ENCODE measurements at places on chromosomes 7 and 10.

- DNase-seq = no peak
Observed at GRCh38 chr7:47337531-47337930, 244.4 kb downstream of the TNS3 start.

DNA sequence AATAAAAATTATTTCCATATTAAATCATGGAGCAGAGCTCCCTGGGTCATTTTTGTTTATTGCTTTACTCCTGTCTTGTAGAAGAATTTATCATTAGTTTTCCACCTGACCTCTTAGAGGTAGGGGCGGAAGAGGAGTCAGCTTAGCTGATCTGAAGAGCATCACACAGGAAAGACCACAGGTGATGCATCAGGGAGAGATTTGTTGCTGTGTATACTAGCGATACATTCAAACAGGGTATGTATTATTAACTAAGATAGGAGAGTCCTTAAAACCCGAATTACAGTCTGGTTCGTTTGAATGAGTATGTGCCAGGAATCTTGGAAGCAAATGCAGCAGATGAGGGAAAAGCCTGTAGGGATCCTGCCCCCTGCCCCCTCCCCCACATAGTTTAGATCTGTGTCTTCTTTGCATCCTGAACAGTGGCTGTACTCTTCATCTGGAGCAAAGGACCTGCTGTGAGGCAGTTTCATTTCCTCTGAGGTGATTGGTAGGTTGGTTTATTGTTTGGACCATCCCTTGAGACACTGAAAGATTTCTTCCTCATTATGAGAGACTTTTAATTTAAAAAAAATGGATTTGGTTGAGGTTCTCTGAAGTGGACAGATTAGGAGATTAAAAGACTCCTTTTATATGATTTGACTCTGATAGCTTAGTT, 177.0 kb downstream of the SND1 start:
- no peak for DNase-seq

- DNase-seq = no peak
Observed at GRCh38 chr7:70479153-70480021, 652.6 kb upstream of the GALNT17 start.

DNA sequence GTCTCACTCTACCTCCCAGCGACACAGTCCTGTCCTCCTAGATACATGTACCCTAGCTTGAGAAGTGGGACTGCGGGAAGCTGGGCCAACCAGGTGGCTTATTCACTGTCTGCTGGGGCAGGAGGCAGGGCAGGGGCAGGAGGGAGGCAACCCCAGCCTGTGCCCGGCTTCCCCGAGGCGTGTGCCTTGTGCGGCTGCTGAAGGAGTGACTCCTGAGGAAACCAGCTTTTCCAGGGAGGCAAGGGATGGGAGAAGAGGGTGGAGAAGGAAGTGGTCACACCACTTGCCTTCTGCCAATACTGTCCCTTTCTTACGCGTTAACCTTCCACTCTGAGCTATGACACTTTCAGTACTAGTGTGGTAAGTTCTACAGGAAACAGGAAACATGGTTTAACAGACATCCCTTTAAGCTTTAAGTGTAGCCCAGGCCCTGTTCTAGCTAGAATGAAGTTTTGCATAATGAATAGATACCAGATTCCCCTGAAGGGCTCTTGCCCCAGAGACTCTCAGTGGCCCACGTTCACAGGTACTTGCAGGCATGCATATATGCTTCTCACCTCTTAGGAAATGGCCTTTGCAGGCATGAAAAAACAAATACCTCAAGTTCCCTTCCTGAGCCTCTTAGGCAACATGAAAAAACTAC, 40.6 kb downstream of the SYPL1 start:
- DNase-seq = no peak

GRCh38 chr7:130491841-130492522, at the start of gene MEST:
MEST (plus strand) TSS chr7:130492085; CDS start chr7:130492314, 229 bp downstream.
- DNase-seq = peak; percentile 59

GRCh38 chr10:103637927-103638557, 144.5 kb downstream of the NEURL1 start:
- no peak for DNase-seq

DNA sequence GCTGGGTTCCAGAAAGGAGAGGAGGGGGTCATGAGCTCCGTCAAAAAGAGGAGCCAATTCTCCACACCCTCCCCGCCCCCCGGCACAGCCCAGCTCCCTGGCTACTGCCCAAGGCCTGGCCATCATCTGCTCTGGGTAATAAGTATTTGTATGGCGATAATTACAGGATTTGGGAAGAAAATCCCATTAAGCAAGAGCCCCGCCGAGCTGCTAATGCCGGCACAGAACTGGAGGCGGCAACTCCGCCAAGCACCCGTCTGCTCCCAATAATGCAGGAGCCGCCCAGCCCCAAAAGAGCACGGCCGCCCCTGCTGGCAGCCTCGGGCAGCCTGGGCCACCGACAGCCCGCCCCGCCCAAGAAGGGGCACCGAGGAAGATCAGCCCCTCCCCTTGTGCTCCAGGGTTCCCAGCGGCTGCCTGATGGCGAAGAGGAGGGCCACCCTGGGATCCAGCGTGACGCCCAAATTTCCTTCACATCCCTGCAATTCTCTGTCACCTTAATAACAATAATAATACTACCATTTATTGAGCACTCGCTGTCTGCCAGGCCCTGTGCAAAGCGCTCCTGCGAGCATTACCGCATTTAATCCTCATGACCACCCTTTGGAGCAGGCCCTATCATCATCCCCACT, 5.9 kb downstream of the SLIT1 start:
- peak; percentile 87 for DNase-seq

DNA sequence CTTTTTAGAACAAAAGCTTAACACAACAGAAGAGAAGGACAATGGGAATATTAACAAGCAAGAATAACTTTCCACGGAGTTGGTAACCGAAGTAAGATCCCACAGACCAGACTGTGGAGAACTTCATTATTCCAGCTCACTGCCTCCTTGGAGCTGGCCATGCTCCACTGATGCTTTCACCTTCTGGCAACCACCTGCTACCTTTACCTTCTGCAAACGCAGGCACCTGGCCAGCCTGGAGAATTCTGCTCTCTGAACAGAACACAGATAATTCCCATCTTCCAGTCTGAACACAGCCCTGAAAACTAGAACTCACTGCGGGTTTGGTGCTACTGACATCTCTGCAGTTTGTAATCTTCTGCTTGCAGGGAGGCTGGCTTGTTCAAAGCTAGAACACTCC, 66.5 kb downstream of the JAZF1 start:
- no peak for DNase-seq

DNA sequence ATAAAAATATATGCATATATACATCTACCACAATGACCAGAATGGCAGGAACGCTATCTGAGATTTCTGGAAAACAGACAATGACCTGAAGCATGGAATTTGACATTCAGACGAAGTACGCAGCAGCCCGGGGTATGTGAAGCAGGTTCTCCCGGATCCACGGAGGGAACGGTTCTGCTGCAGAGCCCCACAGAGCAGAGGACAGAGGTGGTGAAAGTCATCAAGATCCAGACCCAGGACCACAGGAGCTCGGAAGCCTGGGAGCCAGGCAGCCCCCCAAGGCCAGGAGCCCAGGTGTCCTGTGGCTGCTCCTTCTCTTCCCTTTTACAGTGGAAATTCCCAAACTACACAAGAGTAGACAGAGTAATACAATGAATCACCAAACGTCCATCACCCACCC, 42.1 kb upstream of the DNAAF5 start:
- DNase-seq = no peak

GRCh38 chr7:70893422-70893821, 238.5 kb upstream of the GALNT17 start:
- no peak for DNase-seq

DNA sequence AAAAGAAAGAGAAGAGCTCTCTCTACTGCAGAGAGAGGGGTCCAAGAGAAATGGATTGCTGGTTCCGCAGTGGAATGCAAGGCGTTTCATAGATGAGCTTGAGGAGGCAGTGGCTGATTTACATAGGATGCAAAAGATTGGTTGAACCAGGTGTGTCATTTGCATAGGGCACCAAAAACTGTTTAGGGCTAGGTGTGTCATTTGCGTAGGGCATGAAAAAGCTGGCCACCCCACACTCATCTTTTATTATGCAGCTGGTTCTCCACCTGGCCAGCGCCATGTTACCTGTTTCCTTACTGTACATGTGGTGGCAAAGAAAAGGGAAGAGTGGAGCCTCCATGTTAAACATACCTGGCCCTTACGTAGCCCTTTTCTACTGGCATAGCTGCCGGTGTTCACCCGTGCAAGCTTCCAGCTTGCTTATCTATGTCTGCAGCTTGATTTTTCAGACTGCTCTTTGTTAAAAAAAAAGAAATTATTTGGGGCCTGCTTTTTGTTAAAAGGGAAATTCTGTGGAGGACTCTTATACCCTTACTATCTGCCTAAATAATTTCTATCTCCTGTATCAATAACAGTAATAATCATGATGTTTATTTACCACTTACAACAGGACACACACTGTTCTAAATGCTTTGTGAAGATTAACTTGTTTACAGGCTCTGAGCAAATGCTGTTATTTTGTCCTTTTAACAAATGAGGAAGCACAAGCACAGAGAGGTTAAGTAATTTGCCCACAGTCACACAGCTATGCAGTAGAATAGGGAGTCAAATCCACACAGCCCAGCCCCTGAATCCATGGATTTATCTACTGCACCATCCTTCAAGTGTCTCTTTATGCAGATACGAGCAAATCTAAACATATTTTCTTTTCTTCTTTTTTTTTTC, 33.3 kb downstream of the CASP7 start:
- DNase-seq = peak; percentile 17

GRCh38 chr7:13540429-13540828, 449.0 kb downstream of the ETV1 start:
- DNase-seq = no peak

DNA sequence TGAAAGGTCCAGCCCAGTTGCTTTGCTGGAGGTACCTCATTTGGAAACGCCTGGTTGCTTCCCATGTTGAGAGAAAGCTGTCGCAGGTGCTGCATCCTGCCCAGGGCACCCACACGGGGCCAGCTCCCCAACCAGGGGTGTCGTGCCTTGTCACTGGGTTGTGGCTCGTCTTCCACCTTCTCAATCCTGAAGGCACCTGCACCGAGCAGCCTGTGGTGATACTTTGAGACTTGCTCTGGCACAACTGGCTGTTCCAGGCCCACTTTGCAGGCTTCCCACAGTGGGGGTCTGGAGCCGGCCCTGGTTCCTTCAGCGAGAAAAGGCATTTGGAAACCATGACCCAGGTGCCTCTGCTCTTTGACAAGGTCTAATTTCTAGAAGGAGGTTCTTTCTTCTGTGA, 197.3 kb upstream of the PPP2R2D start:
- DNase-seq = no peak

GRCh38 chr10:104059364-104059763, 26.3 kb downstream of the COL17A1 start:
- DNase-seq = peak; percentile 51

DNA sequence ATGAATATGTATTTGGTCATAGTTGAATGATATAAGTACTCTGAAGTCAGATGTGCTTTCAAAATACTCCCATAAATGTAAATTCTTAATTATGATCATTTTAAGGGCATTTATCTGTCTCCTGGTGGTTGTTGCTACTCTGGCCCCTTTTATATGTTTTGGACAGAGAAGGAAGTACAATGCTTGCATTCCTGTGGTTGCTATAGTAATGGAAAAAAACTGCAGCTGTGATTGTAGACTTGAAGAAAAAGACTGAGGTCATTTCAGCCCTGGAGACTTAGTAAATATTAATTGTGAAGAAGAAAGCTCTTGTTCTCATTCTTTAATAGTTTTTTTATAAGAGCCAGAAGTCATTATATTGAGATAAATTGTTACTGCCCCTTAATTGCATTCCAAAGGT, 70.2 kb upstream of the FERD3L start:
- no peak for DNase-seq

DNA sequence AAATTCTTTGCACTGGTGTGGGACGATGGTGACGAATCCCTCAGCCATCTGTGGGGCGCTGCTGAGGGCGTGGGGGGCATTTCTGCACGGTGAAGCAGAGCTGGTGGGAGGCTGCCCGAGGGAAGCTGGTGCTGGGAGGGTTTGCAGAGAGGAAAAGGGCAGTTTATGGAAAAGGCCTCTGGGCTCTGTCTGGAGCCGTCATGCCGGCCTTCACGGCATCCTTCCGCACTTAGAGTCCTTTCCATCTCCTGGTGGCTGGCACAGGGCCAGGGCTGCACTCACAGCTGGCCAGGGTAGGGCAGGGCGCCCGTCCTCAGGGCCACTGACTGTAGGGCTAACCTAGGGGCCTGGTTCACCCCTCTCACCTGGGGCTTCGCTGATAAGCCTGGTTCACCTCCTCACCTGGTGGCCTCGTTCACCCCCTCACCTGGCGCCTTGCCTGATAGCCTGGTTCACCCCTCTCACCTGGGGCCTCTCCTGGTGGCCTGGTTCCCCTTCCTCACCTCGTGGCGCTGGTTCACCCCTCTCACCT, 598 bp upstream of the AMZ1 start:
- DNase-seq = peak; percentile 55

- DNase-seq = no peak
Observed at GRCh38 chr10:16773334-16773733, 43.9 kb downstream of the RSU1 start.

GRCh38 chr10:131358741-131359442, 47.4 kb upstream of the TCERG1L start:
- no peak for DNase-seq

DNA sequence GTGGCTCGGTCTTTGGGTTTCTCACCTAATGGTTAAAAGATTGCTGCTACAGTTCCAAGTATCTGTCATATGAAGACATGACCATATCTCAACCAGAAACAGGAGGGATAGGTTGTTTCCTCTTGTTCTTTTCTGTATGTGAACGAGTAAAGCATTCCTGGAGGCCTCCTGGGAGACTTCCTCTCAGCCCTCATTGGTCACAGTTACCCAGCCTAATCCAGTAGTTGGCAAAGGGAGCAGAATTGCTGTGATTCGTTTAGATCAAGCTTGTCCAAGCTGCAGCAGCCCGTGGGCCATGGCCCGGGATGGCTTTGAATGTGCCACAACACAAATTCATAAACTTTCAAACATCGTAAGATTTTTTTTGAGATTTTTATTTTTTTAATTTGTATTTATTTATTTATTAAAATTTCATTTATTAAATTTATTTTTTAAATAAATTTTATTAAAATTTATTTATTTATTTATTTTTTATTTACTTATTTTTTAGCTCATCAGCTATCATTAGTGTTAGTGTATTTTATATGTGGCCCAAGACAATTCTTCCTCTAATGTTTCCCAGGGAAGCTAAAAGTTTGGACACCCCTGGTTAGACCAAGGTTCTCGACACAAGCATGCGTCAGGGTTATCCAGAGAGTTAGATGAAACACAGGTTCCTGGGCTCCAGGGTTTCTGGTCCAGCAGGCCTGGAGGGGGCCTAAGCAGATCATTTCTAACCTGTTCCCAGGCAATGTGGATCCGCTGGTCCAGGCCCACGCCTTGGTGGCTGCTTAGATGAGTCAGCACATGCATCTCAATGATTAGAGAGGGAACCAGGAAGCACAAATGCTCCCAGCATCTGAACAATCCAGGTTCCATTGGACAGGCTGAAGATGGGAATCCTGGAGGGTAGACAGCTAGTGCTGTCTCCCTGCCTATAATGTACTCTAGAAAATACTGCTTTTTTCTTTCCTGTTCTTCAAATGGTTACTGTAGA, 25.6 kb downstream of the CDC123 start:
- DNase-seq = no peak

- DNase-seq = no peak
Observed at GRCh38 chr7:81140775-81141174, 221.9 kb upstream of the SEMA3C start.

- DNase-seq = no peak
Observed at GRCh38 chr7:11613292-11613930, 218.6 kb downstream of the THSD7A start.

GRCh38 chr7:157737151-157738065, 400.6 kb downstream of the DNAJB6 start:
- no peak for DNase-seq

All from H1 (cell line).